Pulmonary artery endothelial cell (primary cell): ENCODE measurements at places on chromosomes 4 and X. TPM values are rescaled to one million over a fixed set of nuclear protein-coding genes. Genes with fewer than 3 reads are reported as not detected.

GAGE12F gene
- not detected in 2 replicates for total RNA-seq

- no peak for DNase-seq
Observed at GRCh38 chr4:118354913-118355312, 2.1 kb upstream of the PRSS12 start.

DNA sequence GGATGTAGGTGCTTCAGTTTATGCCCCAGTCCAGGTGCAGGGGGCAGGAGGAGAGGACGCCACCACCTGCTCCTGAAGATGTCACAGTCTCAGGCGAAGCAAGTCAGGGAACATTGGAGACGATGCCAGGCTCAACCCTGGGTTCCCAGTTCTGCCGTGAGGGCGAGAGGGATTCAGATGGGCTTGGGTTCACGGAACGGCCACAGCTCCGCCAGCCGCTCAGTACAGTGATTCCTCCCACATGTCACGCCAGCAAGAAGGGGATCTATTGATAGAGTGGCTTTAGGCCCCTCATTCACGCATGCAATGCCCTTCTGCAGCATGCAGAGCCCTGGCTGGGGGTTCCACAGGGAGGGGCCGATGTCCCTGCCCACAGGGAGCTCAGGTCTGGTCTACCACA, 34.2 kb downstream of the ADRA2C start:
- DNase-seq, result no peak

DNA sequence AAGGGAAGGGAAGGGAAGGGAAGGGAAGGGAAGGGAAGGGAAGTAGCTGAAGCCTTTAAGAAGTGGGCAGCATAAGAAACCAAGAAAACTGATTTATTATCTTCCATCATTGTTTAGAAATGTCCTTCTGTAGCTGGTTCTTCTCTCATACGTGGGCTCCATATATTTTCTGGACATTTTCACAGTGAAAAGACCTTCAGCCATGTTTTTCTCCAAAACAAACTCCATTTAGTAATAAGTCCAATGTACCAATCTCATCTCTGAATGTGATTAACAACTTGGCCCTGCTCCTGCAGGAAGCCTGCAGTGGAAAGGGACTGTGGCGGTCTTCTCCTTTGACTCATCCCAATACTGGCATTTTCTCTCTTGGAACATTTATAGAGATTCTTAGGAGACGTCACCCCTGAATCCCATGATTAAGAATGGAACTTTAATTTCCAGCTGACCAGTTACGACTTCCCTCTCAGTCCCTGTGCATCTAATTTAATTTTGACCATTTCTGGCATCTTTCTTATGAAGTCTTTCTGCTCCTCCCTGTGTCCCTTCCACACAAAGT, 96.6 kb upstream of the GUCY1A1 start:
- DNase-seq, result no peak
